ENCODE measurements at places on chromosomes 3 and 15.

GRCh38 chr15:82870727-82871320 is 61.4 kb downstream of the WHAMM start:
- DNase-seq, result no peak

- DNase-seq, result no peak
Observed at GRCh38 chr3:49377483-49377882, 19.3 kb upstream of the GPX1 start.

DNA sequence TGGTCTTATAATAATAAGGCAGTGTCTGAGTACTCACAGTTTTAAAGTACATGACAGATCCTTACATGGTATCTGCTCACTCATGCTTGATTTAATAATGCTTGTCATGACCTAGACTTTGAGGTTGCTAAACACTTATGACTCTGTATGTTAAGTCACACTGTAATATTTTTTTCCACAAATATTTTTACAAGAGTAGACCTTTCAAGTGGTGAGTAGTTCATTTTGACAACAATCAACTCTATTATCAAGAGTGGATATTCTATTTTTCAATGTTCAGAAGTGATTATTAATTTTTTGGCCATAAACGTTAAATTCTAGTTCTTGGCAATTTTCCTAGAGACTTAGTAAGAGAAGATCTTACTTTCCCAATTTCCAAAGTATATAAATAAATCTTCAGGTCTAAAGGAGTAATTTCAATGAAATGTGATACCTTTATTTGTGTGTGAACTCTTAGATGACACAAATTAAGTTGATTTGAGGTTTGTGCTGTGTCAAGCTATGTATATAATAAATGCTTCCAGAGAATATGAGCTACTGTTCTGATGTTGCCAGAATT is 104.5 kb downstream of the NLGN1 start:
- no peak for DNase-seq

- no peak for DNase-seq
Observed at GRCh38 chr3:106518516-106518915, 649.7 kb upstream of the CBLB start.

DNA sequence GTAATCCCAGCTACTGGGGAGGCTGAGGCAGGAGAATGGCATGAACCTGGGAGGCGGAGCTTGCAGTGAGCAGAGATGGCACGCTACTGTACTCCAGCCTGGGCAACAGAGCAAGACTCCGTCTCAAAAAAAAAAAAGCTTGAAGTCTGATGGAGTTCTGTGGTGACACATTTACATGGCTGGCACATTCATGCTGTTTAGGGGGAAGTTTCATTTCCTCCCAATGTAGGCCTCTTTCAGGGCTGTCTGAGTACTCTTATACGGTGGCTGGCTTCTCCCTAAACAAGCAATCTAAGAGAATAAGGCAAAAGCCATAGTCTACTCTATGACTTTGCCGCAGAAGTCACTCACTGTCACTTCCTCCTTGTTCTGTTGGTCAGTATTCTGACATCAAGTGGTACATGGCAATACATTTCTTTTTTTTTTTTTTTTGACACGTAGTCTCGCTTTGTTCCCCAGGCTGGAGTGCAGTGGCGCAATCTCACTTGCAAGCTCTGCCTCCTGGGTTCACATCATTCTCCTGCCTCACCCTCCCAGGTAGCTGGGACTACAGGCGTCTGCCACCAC is 41.2 kb downstream of the OIP5 start:
- no peak for DNase-seq

- peak; percentile 68 for DNase-seq
Observed at GRCh38 chr3:185253645-185254410, at the start of gene EHHADH. Gene EHHADH (minus strand): TSS chr3:185254049. CDS start chr3:185254022, 27 bp downstream.

DNA sequence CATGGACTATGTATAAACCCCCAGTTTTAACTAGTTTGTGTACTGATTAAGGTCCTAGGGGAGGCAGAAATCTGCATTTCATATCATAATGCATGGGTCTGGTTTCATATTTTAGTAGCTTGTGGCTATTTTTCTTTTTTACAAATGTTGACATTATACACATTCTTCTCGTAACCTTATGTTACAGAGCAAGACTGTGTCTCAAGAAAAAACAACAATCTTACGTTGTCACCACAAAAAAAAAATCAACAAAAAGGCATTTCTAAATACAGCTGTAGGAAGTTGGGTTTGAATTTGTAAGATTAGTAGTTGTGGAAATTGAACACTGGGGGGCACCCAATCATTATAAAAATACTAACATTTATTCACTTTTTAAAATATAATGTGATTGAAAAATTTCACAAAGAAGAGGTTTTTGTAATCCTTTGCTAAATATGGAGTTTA is 17.9 kb downstream of the SERP1 start:
- DNase-seq, result no peak

DNA sequence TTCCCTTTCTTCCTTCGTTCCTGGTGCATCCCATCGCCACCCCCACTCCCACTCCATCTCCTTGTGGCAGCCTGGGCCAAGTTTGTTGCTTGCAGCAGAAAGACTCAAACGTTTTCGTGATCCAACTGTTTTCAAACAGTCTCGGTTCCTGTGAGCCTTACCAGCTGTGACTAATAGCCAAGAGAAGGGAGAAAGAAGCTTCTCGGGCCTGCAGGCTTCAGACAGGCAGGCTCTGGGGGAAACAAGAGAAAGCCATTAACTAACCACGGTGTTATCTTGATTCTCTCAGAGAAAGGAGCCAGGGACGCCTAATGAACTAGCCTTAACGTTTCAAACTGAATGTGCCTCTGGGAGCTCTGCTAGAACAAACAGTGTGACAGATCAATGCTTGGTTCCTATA is 742.0 kb downstream of the NR2F2 start:
- no peak for DNase-seq
